ENCODE measurements at places on chromosomes 5 and 9. TPM values are rescaled to one million over a fixed set of nuclear protein-coding genes. Genes with fewer than 3 reads are reported as not detected.

GRCh38 chr5:40386289-40386688, 293.4 kb upstream of the PTGER4 start:
- no peak for DNase-seq

DNA sequence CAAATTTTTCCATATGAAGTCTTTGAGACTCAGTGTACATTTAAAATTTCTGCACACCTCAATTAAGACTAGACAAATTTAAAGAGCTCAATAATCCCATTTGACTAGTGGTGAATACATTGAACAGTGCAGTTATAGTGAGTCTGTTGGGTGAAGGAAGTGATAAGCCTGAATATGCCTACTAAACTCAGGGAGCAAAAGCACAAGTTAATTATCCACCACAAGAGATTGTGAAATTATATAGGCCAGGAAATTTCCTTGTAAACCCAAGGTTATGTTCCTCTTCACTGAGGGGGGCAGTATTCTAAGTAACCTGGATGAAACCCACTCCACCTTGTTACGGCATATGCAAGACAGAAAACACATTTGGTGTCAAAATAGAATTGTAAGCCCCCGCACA, 612.9 kb upstream of the DAB2 start:
- DNase-seq = no peak

GRCh38 chr5:91438871-91439270, 55.8 kb upstream of the ARRDC3 start:
- no peak for DNase-seq

GRCh38 chr9:135661816-135662560, 1.1 kb upstream of the LCN9 start:
- DNase-seq = no peak

Gene CCDC69
- total RNA-seq = 1.8 TPM

Gene OLFML2A
- total RNA-seq = 0.14 TPM

Gene TSSK1B
- 0.16 TPM for total RNA-seq

Gene PCDHA7
- total RNA-seq = 2.3 TPM

Gene BARX1
- total RNA-seq = not detected

Gene GNE
- 24.6 TPM for total RNA-seq

Gene ETF1
- total RNA-seq = 101 TPM

Data from neural crest cell (in vitro differentiated cells).